ENCODE measurements at places on chromosomes 5 and 9.

- no peak for DNase-seq
These were observed 1.1 kb downstream of the SLIT3 start for GRCh38 chr5:169299663-169300467.

DNA sequence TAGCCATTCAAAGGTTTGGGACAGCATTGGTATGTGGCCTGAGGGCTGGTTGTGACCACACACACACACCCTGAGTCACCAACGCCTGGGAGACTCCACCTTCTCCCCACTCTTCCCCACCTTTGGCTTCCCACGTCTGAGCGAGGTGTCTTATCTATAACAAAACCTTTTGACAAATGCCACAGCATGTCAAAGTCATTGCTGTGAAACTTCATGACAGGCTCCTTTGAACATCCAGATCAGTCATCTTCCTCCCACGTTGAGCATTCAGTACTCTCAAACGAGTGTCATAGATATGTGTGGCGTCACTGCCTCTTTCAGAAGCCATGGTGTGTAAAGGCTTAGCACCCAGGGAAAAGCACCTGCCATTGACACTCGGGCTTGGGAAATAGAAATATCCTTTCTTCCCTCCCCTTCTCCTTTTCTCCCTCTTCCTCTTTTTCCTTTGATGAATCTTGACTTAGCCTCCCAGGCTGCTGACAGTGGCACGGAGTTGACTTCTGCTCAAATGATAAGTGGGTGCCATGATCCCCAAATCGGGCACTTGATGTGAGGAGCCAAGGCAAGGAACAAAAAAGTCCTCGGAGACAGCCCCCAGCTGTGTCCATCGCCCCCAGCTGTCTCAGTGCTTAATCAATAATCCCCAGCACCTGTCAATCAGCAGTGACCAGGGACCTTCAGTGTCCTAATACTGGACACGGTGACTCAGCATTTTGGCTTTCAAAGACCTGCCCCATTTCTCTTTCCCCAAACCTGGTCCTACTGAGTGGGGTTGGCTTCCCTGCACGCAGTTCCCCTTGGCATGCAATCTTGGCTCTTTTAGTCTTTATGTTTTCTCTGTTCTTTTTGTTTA is 114.8 kb downstream of the FGF18 start:
- no peak for DNase-seq

GRCh38 chr5:32507738-32508434 is 63.3 kb upstream of the ZFR start:
- no peak for DNase-seq

GRCh38 chr9:79662537-79662956 is 90.8 kb downstream of the TLE4 start:
- DNase-seq = no peak

GRCh38 chr9:106218427-106218826 is 524.1 kb downstream of the TMEM38B start:
- no peak for DNase-seq

DNA sequence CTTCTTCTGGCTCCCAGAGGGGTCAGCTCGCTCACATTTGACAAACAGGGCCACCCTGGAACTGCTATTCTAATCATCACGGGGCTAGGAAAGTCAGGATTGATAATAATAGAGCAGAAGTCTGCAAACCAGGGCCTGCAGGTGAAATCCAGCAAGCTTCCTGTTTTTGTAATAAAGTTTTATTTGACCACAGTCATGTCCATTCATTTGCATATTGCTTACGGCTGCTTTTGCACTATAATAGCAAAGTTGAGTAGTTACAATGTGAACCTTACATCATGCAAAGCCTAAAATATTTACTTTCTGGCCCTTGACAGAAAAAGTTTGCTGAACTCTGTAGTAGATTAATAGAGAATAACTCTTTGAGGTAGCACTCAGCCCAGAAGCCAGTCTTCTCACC is 63.2 kb upstream of the CTXN3 start:
- DNase-seq = no peak

GRCh38 chr9:83196946-83197345 is 134.0 kb upstream of the RASEF start:
- DNase-seq = no peak
